ENCODE measurements at places on chromosomes 16 and 17. TPM values are rescaled to one million over a fixed set of nuclear protein-coding genes. Genes with fewer than 3 reads are reported as not detected.
A peak's percentile ranks its signal among the peaks of the same experiment; 100 is the strongest.

ABI3 gene
- 31.5 TPM for total RNA-seq

RNF135 gene
- 25.3 TPM for total RNA-seq

PROCA1 gene
- 3.3 TPM for total RNA-seq

CHMP6 gene
- 29.9 TPM for total RNA-seq

FBXL19 gene
- total RNA-seq, result 13.4 TPM

SRRM2 gene
- total RNA-seq, result 660 TPM

ARL17B gene
- 31.0 TPM for total RNA-seq

ADAP2 gene
- total RNA-seq, result 19.8 TPM

- H3K4me1 ChIP-seq, result no peaks in the 10 kb centered on the region
- H3K4me3 ChIP-seq, result no peak overlapping the region
- H3K27ac ChIP-seq, result no peak overlapping the region
- H3K27me3 ChIP-seq, result no peaks in the 10 kb centered on the region
- no peak for DNase-seq
- H3K36me3 ChIP-seq, result no peaks in the 10 kb centered on the region
These were observed 110.8 kb upstream of the MPHOSPH6 start for GRCh38 chr16:82280867-82281266.

DNA sequence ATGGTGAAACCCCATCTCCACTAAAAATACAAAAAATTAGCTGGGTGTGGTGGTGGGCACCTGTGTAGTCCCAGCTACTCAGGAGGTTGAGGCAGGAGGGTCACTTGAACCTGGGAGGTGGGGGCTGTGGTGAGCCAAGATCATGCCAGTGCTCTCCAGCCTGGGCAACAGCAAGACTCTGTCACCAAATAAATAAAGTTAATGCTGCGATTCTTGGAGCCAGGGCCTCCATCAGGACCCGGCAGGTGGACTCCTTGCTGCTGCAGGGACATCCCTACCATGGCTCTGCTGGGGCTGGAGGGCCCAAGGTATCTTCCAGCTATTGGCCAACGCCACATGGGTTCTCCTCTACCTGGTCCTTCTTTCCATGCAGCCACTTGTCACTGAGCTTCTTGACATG lies 82.5 kb upstream of the CACNG5 start:
- H3K36me3 ChIP-seq, result peaks cover 4% of the 10 kb centered on the region
- no peak overlapping the region for H3K4me3 ChIP-seq
- DNase-seq, result no peak
- H3K27ac ChIP-seq, result no peak overlapping the region

- no peaks in the 10 kb centered on the region for H3K4me1 ChIP-seq
- H3K36me3 ChIP-seq, result peaks cover 39% of the 10 kb centered on the region
- no peak for DNase-seq
- no peaks in the 10 kb centered on the region for H3K27me3 ChIP-seq
- no peak overlapping the region for H3K27ac ChIP-seq
These were observed 168.0 kb downstream of the AATF start for GRCh38 chr17:37116671-37117185.

DNA sequence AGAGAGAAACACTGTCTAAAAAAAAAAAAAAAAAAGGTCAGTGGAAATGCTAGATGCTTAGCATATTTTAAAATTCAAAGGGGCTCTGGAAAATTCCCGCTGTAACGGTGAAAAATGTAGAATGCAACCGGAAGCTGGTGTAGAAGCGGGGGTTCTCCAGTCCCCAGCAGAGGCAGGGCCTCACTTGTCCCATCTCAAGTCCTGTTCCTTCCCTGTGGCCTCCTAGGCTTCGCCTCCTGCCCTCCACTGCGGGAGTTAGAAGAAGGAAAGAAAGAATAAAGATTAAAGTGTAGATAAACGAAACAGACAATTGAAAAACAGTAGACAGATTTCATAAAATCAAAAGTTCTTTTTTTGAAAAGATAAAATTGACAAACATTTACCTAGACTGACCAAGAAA lies 14.8 kb upstream of the ZNF287 start:
- no peak for DNase-seq
- no peaks in the 10 kb centered on the region for H3K27me3 ChIP-seq
- H3K36me3 ChIP-seq, result no peaks in the 10 kb centered on the region
- H3K27ac ChIP-seq, result peak overlapping the region; percentile 43
- H3K4me1 ChIP-seq, result peaks cover 11% of the 10 kb centered on the region
- peak overlapping the region; percentile 38 for H3K4me3 ChIP-seq

- H3K27ac ChIP-seq, result no peak overlapping the region
- peaks cover 31% of the 10 kb centered on the region for H3K36me3 ChIP-seq
- peaks cover 23% of the 10 kb centered on the region for H3K4me1 ChIP-seq
- H3K27me3 ChIP-seq, result no peaks in the 10 kb centered on the region
- no peak overlapping the region for H3K4me3 ChIP-seq
- DNase-seq, result no peak
These were observed 1.9 kb downstream of the ZNF778 start for GRCh38 chr16:89219365-89219764.

GRCh38 chr17:142102-142661 lies 4.8 kb downstream of the SCGB1C2 start:
- H3K27ac ChIP-seq, result no peak overlapping the region
- no peaks in the 10 kb centered on the region for H3K27me3 ChIP-seq
- peak; percentile 59 for DNase-seq
- no peaks in the 10 kb centered on the region for H3K36me3 ChIP-seq
- no peak overlapping the region for H3K4me3 ChIP-seq
- H3K4me1 ChIP-seq, result no peaks in the 10 kb centered on the region

DNA sequence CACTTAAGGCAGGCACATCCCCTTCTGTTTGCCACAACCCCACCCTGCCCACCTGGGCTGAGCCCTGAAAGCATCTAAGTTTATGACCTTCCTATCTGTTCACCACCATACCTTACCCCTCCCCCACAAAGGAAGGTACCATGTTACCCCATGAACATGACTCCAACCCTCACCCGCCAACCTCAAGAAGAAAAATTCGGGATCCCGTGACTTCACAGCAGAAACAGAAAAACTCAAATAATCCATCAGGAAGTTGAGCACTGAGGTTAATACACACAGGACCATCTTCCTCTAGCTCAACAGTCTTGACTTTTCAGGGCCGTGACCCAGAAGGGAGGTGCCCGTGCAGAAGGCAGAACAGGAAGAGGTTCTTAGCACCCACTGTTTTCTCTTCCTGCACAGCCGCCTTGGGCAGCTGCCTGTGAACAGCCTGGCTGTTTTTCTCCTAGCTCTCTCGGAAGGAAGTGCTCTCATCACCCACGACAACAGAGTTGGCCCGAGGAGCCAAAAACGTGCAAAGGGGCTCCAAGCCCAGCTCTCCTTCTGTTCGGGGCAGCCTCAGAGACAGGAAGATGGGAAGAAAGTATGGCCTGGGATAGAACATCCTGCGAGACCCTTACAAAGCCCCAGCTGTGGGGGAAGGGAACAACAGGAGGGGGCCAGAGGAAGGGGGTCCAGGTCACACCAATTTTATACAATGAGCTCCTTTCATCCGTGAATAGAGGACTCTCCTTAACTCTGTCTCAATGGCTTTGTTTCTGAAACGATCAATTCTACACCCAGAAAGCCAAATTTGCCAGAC lies 101.1 kb downstream of the XYLT1 start:
- H3K4me3 ChIP-seq, result no peak overlapping the region
- peaks cover 49% of the 10 kb centered on the region for H3K4me1 ChIP-seq
- H3K36me3 ChIP-seq, result no peaks in the 10 kb centered on the region
- H3K27me3 ChIP-seq, result no peaks in the 10 kb centered on the region
- peak; percentile 72 for DNase-seq

- peaks cover 35% of the 10 kb centered on the region for H3K4me1 ChIP-seq
- H3K27ac ChIP-seq, result peak overlapping the region; percentile 88
- no peaks in the 10 kb centered on the region for H3K36me3 ChIP-seq
- peak overlapping the region; percentile 66 for H3K4me3 ChIP-seq
- no peak for DNase-seq
- no peaks in the 10 kb centered on the region for H3K27me3 ChIP-seq
These were observed 2.6 kb downstream of the RIPOR1 start for GRCh38 chr16:67531247-67531646.

GRCh38 chr17:74842599-74843351 lies 16.9 kb downstream of the GRIN2C start:
- peaks cover 10% of the 10 kb centered on the region for H3K36me3 ChIP-seq
- H3K27ac ChIP-seq, result no peak overlapping the region
- H3K4me1 ChIP-seq, result peaks cover 20% of the 10 kb centered on the region
- H3K27me3 ChIP-seq, result no peaks in the 10 kb centered on the region
- DNase-seq, result peak; percentile 92
- H3K4me3 ChIP-seq, result peak overlapping the region; percentile 48

- no peaks in the 10 kb centered on the region for H3K4me1 ChIP-seq
- DNase-seq, result no peak
- no peaks in the 10 kb centered on the region for H3K27me3 ChIP-seq
- H3K36me3 ChIP-seq, result no peaks in the 10 kb centered on the region
These were observed 22.2 kb upstream of the DNAH17 start for GRCh38 chr17:78599419-78599818.

DNA sequence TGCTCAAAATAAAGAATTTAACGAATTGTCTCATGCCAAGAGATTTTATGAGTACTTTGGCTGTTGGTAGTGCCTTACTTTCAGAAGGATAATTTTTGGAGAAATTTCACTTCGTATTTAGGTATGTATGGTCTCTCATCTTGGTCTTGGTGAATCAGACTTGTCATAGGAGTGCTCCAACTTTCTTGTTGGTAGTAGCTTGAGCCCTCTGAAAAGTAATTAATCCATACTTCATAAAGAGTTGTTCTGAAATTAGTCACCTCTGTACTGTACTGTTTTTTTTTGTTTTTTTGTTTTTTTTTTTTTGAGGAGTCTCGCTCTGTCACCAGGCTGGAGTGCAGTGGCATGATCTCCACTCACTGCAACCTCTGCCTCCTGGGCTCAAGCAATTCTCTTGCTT lies 11.6 kb downstream of the ZNRF1 start:
- no peaks in the 10 kb centered on the region for H3K27me3 ChIP-seq
- H3K27ac ChIP-seq, result no peak overlapping the region
- H3K4me3 ChIP-seq, result no peak overlapping the region
- no peak for DNase-seq

GRCh38 chr17:28735242-28735722 lies 6.7 kb downstream of the NEK8 start:
- no peak overlapping the region for H3K4me3 ChIP-seq
- DNase-seq, result no peak
- H3K4me1 ChIP-seq, result no peaks in the 10 kb centered on the region
- no peak overlapping the region for H3K27ac ChIP-seq
- H3K27me3 ChIP-seq, result no peaks in the 10 kb centered on the region
- H3K36me3 ChIP-seq, result no peaks in the 10 kb centered on the region

DNA sequence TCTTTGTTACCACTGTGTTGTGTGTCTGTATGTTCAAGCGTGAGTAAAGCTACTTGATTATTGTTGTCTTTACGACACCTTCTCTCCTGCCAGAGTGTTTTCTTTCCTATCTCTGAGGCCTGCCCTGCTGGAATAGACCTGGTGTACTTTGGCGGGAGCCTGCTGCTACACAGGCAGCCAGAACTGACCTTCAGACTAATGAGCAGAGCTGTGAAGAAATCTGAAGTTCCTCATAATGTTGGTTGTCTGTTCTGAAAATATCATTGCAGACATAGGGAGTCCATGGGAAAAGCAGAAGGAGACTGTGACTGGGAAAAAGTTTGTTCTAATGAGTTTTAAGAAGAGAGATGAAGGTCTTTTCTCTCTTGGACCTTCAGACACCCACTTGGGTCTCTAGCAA lies 9.8 kb downstream of the RHOT1 start:
- H3K36me3 ChIP-seq, result peaks cover 31% of the 10 kb centered on the region
- no peak overlapping the region for H3K4me3 ChIP-seq
- peak overlapping the region; percentile 40 for H3K27ac ChIP-seq
- no peak for DNase-seq
- no peaks in the 10 kb centered on the region for H3K4me1 ChIP-seq

DNA sequence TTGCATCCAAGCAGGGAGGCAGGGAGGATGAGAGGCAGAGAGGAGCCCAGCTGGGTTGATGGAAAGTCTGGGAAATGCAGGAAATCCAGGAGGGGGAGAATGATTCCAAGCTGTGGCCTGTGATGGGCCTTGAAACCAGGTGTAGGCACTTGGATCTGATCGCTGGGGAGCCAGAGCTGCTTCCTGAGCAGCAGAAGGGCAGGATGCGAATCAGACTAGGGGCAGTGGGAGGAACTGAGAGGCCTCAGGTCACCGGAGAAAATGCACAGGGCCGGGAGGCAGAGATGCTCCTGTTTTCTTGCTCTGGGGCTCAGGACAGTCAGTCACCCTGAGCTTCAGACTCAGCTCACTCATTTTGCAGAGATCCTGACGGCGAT lies 29.6 kb upstream of the MEOX1 start:
- no peak overlapping the region for H3K27ac ChIP-seq
- no peak for DNase-seq
- no peaks in the 10 kb centered on the region for H3K27me3 ChIP-seq
- H3K36me3 ChIP-seq, result no peaks in the 10 kb centered on the region
- H3K4me1 ChIP-seq, result peaks cover 7% of the 10 kb centered on the region

- no peak overlapping the region for H3K27ac ChIP-seq
- H3K4me1 ChIP-seq, result peaks cover 39% of the 10 kb centered on the region
- H3K4me3 ChIP-seq, result no peak overlapping the region
- no peaks in the 10 kb centered on the region for H3K36me3 ChIP-seq
- peaks cover 45% of the 10 kb centered on the region for H3K27me3 ChIP-seq
- DNase-seq, result no peak
These were observed 1.5 kb upstream of the NTN3 start for GRCh38 chr16:2469399-2470233.

DNA sequence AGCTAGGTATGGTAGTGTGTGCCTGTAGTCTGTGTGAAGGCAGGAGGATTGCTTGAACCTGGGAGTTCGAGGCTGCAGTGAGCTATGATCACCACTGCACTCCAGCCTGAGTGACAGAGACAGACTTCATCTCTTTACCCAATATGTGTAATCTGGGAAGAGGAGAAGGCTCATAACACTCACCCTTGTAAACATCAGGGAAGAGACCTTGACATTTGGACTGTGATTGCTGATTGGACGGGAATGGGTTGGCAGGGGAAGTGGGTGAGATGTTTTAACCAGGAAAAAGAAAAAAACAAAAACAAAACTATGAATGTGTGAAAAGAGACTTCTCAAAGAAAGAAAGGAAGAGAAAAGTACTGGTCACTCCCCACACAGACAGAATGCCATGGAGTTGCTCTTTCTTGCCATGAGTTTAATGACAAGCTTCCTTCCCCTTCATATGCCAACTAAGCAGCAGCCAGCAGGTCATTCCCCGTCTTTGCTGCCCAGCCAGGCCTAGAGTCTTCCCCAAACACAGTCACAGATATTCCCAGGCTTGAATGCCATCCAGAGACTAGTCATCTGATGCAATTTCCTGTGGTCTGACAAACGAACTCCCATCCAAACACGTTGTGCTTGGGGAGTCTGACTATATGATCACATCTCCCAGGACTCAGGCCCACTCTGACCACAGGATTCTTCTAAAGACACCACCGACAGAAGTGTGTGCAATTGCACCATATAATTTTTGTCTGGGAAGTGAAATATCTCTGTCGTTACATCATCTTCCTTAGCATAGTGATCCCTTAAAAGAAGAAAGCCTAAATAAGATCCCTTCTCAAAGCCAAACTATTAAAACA lies 3.6 kb upstream of the XAF1 start:
- H3K27ac ChIP-seq, result peak overlapping the region; percentile 83
- H3K27me3 ChIP-seq, result no peaks in the 10 kb centered on the region
- no peaks in the 10 kb centered on the region for H3K36me3 ChIP-seq
- peaks cover 39% of the 10 kb centered on the region for H3K4me1 ChIP-seq
- no peak for DNase-seq

GRCh38 chr17:50956750-50957523 lies 90.8 kb upstream of the TOB1 start:
- peaks cover 18% of the 10 kb centered on the region for H3K4me1 ChIP-seq
- H3K27ac ChIP-seq, result peak overlapping the region; percentile 7
- no peak overlapping the region for H3K4me3 ChIP-seq
- DNase-seq, result peak; percentile 77
- H3K36me3 ChIP-seq, result peaks cover 11% of the 10 kb centered on the region

GRCh38 chr17:55730380-55730779 lies 7.7 kb upstream of the TMEM100 start:
- H3K27ac ChIP-seq, result peak overlapping the region; percentile 86

- no peaks in the 10 kb centered on the region for H3K36me3 ChIP-seq
- H3K27me3 ChIP-seq, result no peaks in the 10 kb centered on the region
- no peak overlapping the region for H3K4me3 ChIP-seq
- no peak overlapping the region for H3K27ac ChIP-seq
- DNase-seq, result no peak
These were observed 188.0 kb upstream of the AXIN2 start for GRCh38 chr17:65749479-65749878.
